COR-L47 (cell line): ENCODE measurements at places on chromosomes 2 and 18.
A peak's percentile ranks its signal among the peaks of the same experiment; 100 is the strongest.

DNA sequence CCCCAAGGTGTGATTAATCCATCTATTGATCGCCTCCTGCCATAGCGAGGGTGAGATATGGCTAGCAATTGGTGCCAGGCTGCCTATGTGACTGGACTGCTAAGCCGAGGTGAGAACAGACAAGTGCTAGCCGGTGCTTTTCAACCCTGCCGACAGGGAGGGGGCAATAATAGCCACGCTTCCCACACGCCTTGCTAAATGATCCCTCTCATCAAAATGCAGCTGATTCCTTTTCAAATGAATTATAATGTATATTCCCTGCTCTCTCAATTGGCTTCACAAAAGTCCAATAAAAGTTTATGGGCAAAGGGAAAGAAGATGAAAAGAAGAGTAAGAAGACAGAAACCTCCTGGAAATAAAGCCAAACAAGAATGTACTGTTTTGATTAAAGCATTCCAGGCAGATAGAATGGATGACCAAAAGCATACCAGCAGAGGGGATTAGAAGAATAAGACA is 235.6 kb downstream of the ICOS start:
- no peak for DNase-seq

- no peak for DNase-seq
Measured at GRCh38 chr2:230226051-230226551, 565 bp downstream of the SP140 start.

- DNase-seq, result no peak
Measured at GRCh38 chr2:30402441-30403182, 44.4 kb upstream of the LCLAT1 start.

- DNase-seq, result no peak
Measured at GRCh38 chr2:204664708-204665121, 119.4 kb downstream of the PARD3B start.

GRCh38 chr2:59684771-59685166 is 868.7 kb downstream of the BCL11A start:
- DNase-seq, result no peak

DNA sequence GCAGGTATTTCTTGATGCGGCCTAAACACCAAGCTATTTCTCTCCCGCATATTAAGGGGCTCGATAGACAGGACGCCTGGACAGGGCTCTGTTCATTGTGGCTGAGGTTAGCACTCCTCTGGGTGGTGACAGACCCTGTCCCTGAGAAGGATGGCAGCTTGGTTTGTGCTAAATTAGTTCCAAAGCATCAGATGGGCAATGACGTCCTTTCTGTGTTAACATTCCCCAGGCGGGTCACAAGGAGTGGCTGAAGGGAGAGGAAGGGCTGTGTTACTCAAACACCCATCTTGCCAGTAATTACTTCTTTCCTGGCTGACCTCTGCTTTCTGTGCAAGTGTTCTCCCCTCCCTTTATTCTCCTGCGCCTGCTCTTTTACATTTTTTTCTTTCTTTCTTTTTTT is 75.0 kb downstream of the TMEM247 start:
- no peak for DNase-seq

GRCh38 chr18:21513292-21513691 is 87.2 kb downstream of the ESCO1 start:
- no peak for DNase-seq

DNA sequence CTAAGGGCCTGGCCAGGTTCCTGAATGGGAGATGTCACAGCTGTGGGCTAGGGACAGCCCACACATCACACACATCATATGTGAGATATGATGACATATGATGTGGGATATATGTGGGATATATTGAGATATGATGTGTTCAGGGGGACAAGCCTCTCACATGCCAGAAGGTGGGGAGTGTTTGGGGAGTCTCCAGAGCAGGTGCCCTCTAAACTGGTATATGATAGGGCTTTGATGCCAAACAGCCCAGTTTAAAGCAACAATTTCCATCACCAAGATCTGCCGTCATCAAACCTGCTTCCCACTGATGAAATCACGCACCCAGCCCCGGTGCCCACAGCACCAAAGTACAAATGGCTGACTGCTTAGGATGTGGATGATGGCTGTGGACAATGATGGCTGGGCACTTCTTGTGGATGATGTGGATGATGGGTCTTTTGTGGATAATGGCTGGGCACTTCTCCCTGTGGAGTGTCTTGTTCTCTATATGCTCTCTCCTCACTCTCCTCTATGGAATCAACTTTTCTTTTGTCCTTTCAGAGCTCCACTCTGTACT is 50.9 kb downstream of the FBLN7 start:
- DNase-seq, result no peak

DNA sequence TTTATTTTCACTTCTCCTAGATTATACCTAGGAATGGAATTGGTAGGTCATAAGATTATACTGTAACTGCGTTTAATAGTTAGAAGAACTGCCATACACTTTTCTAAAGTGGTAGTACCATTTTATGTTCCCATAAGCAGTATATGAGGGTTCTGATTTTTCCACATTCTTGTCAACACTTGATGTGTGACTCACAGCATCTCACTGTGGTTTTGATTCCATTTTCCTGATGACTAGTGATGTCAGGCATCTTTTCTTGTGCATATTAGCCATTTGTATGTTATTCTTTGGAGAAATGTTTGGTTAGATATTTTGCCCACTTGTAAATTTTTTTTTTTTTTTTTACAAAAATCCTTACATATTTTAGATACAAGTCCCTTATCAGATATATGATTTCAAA is 2.3 kb downstream of the DCAF17 start:
- DNase-seq, result no peak

GRCh38 chr18:6639305-6639704 is 90.2 kb upstream of the ARHGAP28 start:
- DNase-seq, result peak; percentile 35

GRCh38 chr2:74851191-74851566 is 17.3 kb downstream of the HK2 start:
- DNase-seq, result no peak

DNA sequence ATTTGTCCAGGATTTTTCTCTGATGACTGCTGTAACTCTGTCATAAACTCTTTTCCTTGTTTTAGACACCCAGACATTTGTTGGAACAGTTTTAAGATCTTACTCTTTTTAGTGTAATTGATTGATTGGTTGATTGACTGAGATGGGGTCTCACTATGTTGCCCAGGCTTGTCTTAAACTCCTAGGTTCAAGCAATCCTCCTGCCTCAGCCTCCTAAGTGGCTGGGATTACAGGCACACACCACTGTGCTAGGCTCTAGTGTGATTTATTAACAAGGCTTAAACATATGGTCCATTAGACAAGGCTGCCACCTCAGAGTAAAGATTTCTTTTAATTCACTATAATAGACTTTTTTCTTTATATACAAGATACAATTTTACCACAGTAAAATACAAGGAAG is 2.0 kb downstream of the PAIP2B start:
- no peak for DNase-seq

DNA sequence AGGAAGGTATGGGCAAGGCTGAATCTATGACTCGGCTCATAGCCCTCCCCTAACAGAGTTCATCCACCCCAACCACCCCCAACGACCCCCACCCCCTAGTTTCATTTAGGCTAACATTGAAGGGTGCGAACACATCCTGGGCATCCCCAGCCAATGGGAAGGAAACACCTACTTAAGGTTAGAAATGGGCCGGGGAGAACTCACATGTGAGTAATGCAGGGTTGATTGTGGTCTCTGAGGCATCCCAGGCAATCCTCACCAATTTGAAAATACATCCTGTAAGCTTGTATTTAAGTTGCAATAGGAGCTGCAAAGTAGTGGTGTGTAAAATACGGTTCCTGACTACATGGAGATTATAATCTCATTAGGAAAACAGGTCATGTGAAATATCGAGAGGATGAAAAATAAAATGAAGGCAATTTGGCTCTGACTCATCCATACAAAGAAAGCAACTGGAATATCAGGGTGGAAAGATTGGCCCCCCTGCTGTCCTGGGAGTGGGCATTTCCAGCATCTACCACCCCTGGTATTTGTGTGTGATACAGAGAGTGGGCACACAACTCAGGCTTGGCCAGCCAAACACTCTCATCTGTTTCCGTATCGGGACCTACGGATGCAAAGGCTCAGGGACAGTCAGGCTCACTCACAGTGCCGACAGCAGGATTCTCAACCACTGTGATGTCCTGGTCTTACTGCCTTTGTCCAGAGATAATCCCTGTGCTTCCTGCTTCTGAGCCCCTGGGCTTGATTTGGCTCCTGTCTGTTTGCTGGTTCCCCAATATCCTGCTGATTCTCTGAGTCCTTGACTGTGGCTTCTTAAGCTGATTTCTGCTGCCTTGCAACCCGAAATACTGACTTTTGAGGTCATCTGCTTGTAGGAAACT is 90.0 kb upstream of the NCKAP5 start:
- DNase-seq, result no peak

DNA sequence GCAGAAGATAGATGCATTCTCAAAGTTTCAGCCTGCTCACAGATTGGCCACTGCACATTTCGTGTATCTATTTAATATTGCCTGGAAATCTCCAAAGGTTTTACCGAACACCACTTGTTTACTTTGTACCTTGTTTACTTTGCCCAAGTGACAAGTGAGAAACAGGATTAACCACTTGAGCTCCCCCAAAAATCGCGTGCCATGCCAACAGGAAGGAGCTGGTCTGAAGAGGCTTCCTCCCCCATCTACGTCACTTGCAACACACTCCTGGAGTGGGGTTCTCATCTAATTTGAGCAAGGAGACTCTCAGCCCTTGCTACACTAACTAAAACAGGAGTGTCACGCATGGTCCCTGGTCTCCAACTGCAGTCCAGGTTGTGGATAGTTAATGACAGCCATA is 212.5 kb upstream of the TMEM200C start:
- DNase-seq, result no peak

DNA sequence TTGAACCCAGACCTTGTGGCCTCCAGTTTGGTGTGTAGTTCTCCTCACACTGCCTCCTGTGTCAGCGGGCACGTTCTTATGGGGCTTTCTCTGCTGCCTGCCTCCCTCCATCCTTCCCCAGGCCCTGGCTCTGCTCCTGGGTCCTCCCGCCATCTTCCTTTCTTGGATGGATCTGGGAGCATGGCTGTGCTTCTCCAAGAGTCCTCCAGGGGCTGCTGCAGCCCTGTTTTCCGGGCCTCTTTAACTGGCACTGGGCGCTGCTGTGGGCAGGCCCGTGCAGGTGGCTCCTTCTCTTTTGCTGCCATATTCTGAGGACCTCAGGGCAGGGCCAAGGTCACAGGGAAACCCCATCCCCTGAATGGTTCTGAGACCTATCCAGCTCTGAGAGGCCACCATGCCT is 17.8 kb downstream of the THNSL2 start:
- no peak for DNase-seq

DNA sequence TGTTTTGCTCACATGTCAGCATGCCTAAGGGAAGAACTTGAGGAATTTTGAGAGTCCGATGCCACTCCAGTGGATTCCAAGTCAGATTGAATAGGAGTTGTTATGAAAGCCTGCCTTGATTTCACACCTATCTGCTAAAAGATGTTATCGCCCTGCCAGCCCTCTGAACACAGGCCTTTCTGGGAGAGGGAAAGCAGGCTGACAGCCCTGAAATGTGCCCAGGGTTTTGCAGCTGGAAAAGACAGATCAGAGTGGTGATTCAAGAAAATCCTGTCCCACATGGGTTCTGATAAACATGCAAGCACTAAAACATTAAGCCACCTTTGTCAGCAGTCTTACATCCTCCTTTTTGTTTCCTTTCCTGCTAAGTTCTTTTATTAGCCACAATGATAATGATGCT is 1752.9 kb upstream of the CELF4 start:
- no peak for DNase-seq

DNA sequence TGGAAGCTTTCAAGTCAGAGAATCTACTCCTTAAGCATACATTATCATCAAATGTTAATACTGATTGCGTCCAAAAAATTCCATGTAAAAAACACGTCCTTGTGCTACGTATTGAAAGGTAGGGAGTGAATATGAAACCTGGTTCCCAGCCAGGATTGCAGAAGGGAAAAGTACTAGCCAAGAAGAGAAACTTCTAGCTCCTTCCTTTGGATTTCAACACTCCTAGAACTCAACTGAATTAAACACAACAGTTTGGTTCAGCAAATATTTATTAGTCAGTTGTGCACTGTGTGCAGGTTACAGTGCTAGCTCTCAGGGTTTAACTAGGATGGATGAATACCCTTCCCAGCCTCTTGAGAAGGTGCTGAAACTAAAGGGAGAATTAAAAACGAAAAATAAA is 33.9 kb upstream of the FHL2 start:
- no peak for DNase-seq
